Fibroblast of skin of abdomen (primary cell): ENCODE measurements at places on chromosomes 11 and 22.

GRCh38 chr11:77418971-77419597, 54.8 kb downstream of the PAK1 start:
- no peak for DNase-seq

DNA sequence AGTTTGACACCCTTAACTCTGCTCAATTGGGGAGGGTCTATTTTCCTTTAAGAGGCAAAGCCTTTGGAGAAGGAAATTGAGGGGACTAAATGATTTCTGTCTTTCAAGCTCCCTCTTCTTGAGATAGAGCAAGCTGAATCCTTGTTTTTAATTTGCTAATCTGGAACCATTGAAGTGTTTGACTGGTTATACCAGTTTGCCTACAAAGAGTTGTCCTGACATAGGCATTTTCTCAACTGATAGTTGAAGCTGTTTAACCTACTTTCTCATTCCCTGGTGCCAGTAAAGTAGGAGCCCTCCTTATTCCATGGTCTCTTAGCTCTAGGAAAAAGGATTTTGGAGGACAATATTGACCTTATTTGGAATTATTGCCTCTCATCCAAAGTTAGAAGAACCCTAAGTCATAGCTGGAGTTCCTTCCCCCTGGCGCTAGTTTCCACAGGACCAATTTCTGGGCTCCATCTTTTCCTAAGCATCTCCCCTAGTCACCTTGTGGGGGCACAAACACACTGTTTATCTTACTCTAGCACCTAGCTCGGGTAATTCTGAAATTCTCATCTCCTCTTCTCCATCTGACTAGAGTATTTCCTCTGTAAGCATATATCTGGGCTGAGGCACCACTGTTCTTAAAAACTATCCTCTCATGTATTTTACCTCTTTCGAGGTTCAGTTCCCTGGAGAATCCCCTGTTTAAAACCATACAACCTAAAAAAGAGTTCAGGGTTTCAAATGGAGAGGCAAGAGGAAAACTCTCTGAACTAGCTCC, 7.4 kb downstream of the ZDHHC5 start:
- no peak for DNase-seq

GRCh38 chr22:50600538-50600937, at the start of gene MAPK8IP2:
TSS of gene MAPK8IP2 (plus strand) at chr22:50600793. CDS start at chr22:50600819, 26 bp downstream.
- no peak for DNase-seq

DNA sequence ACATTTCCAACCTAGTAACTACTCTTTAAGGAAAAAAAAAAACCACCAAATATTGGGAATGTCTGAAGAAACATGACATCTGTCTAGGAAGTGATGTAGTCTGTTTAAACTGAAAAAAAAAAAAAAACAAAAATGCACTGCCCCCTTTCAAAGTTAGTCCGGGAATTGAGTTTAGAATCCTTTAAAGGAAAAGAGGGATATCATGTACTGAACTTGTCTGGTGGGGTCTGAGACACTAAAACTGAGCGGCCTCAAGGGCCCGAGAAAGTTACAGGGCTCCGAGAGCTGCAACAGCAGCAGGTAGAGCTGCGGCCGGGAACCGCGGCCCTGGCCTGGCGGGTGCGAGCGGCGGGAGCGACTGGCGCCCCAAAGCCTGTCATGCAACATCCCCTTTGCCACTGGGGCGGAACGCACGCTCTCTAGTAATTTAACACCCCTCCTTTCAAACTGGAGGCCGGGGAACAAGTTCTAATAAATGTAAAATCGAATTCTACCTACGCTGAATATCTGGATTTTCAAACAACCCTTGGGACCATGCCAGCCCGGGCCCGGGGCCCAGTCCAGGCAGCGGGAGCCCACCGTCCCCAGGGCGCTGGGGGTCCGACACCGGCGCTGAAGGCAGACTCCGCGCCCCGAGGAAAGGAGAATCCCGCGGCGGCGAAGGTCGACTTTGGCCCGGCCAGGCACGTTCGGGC, 736 bp downstream of the RDX start:
- DNase-seq, result peak; percentile 35

- DNase-seq, result peak; percentile 30
These were observed 1419.8 kb upstream of the TENM4 start for GRCh38 chr11:80860632-80861031.

GRCh38 chr22:20405931-20406685, 12.2 kb downstream of the ZNF74 start:
- no peak for DNase-seq

GRCh38 chr11:17742019-17742418, 7.4 kb downstream of the KCNC1 start:
- no peak for DNase-seq

- DNase-seq, result no peak
These were observed 55.7 kb upstream of the EMID1 start for GRCh38 chr22:29149841-29150555.

GRCh38 chr22:23536821-23537345, 43.2 kb downstream of the IGLL1 start:
- no peak for DNase-seq

GRCh38 chr22:48431014-48431413, 1396.7 kb downstream of the BRD1 start:
- DNase-seq, result no peak

DNA sequence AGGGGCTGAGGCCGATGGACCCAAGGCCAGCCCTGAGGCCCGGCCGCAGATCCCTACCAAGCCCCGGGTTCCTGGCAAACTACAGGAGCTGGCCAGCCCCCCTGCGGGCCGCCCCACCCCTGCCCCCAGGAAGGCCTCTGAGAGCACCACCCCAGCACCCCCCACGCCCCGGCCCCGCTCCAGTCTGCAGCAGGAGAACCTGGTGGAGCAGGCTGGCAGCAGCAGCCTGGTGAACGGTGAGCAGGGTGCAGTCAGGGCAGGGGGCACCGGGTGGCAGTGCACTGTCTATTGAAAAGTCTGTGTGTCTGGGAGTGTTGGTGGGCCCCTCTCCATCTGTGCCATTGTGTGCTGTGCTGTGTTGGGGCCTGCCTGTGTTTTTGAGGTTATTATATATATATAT, 16.1 kb downstream of the MICALL1 start:
- DNase-seq, result no peak

- no peak for DNase-seq
These were observed 9.3 kb upstream of the LRP5 start for GRCh38 chr11:68303083-68303482.

GRCh38 chr11:84022201-84022600, 736.0 kb upstream of the CCDC90B start:
- no peak for DNase-seq

DNA sequence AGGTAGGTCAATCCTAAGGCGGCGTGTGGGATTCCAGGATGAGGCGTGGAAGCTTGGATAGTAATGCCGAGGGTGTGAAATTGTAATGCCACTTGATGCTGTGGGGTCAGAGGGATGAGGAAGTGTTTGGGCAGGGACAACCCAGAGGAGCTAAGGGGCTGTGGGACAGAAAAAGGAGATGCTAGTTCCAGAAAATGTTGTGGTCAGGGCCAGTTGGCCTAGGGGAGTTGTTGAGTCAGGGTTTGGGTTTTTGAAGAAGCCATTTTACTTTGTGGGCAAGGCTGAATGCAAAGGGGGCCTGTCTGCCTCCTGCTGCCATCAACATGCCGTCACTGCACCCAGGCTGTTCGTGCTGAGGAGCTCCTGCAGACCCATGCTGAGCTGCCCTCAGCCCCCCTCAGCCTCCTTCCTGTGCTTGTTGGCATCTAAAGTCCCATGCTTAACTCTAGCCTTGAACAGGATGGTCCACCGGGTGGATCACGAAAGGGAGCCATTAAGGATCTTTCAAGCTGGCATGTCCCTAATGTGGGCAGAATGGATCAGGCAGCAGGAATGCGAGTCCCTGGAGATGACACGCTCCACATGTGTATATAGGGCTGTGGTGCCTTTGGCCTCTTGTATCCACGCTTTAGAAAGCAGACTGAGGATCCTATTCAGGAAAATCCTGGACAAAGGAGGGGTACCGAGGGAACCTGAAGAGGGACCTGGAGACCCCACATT, 2.1 kb downstream of the C11orf16 start:
- DNase-seq, result no peak

GRCh38 chr22:37283393-37283937, 1.2 kb downstream of the CYTH4 start:
- DNase-seq, result no peak

- DNase-seq, result no peak
These were observed 11.1 kb downstream of the MS4A8 start for GRCh38 chr11:60710482-60710881.

DNA sequence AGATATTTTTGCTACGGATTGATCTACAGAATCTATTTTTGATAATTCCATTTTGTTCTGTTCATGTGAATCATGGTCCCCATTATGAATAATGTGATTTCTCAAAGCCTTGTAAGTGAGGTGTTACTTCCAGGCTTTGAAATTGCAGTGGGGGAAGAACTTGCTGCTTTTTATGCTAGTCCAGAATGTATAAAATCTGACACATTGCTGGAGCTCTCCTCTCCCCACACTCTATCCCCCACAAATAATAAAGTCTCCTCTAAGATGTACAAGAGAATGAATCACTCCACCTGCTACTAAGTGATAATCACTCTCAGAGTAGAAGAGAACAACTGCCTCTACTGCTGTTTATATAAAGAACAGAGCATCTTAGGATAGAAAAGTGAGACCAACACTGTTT, 5.9 kb upstream of the RAB6A start:
- no peak for DNase-seq

- DNase-seq, result peak; percentile 25
These were observed 26.4 kb downstream of the KCTD17 start for GRCh38 chr22:37077802-37078448.

GRCh38 chr11:103897160-103897936, 139.1 kb upstream of the DDI1 start:
- DNase-seq, result peak; percentile 65

- no peak for DNase-seq
These were observed 13.6 kb downstream of the NPTXR start for GRCh38 chr22:38830026-38830844.

DNA sequence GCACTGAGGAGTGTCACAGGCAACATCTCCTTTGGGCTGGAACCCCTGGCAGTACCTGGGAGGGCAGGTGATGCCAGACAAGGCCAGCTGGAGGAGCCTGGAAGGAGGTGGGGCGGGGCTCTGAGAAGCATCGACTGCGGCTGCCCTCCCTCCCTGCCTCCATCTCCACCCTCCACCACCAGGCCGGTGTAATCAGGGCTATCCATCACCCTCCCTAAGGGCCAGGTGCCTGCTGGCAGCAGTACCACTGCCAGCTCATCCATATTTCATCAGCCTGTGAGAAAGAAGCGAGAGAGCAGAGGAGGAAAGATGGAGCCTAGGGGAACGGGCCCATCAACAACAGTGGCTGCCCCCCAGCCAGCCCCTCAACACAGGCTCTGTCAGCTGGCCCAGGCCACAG, 51.4 kb upstream of the RASD2 start:
- DNase-seq, result no peak

GRCh38 chr22:24380220-24380904, 47.0 kb upstream of the ADORA2A start:
- no peak for DNase-seq

GRCh38 chr11:2098691-2099515, 40.3 kb downstream of the IGF2 start:
- DNase-seq, result no peak

DNA sequence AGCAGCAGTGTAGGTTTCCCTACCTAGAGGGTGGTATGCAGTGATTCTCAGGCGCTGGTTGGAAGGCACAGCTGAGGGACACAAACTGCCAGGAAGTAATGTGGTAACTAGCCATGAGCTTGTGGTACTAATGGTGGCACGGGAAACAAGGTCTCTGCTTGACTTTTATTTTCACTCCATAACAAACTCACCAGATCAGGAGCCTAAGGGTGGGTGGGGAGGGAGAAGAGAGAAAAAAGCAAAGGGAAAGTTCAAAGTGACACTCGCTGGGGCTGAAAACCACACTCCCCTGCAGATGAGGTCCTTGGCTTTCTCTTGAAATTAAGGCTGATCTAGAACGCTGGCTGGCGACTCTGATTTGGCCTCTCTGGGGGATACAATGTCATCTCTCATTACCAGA, 22.0 kb downstream of the TRAF6 start:
- DNase-seq, result no peak

- peak; percentile 37 for DNase-seq
These were observed 41.0 kb downstream of the TIMP3 start for GRCh38 chr22:32842486-32842885.

DNA sequence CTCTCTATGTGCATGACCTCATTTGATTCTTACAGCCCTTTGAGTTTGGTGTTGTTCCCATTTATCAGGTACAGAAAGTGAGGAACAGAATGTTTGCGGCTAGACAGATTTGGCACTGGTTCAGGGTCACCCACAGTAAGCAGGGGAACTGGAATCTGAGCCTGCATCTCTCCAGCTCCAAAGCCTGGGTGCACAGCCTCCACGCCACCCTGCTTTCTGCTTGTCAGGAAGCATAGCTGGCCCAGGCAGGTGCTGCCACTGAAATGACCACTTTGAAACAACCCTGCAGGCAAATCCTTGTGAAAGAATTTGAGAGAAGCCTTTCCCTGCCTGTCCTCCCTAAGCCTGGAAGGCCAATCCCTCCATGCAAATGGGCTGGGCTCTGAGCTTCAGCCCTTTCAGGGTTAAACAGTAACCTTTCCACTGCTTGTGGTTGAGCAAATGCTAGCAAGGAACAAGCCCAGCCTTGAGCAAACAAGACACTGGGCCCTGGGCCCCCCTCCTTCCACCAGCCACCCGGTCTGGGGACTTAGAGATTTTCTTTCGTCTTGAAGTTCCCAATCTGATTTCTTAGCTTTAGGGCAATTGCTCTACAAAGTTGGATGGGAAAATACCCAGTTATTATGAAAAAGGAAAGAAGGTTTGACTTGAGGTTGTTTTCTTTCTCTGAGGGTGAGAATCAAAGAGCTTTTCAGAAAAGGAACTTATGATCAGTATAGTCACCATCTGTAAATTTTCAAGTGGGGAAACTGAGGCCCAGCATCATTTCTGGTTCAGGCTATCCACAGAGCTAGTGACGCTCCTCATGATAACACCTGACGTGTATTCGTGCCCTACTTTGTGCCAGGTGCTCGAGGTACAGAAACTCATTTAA, 19.4 kb downstream of the EHF start:
- no peak for DNase-seq

DNA sequence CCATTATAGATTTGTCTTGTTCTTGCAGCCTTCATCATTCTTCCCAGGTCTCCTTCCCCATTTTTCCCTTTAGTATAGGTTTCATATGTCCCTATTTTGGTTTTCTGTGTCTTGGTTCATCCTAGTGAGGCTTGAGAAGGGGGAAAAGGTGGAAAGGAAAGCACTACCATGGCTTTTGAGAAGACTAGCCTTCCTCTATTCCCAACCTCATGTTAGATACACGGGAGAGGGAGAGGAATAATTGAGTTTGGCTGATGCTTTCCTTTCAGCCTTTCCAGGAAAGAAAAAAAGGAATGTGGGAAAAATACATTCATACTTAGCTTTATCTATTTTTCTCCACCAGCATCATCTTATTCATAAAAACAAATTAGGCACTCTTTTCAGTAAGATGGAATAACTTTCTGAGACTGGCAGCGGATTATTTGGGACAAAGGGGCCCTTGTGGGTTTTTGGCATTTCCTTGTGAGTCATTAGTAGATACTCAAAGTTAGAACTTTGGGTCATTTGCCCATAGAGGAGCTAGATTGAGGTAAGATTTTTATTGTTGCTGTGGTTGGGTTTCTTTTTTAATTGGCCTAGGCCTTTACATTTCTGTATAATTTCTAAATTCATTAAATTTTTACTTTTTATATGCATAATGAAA, 23.8 kb downstream of the CAPRIN1 start:
- DNase-seq, result peak; percentile 52
